ENCODE measurements at places on chromosomes 3 and 15.

DNA sequence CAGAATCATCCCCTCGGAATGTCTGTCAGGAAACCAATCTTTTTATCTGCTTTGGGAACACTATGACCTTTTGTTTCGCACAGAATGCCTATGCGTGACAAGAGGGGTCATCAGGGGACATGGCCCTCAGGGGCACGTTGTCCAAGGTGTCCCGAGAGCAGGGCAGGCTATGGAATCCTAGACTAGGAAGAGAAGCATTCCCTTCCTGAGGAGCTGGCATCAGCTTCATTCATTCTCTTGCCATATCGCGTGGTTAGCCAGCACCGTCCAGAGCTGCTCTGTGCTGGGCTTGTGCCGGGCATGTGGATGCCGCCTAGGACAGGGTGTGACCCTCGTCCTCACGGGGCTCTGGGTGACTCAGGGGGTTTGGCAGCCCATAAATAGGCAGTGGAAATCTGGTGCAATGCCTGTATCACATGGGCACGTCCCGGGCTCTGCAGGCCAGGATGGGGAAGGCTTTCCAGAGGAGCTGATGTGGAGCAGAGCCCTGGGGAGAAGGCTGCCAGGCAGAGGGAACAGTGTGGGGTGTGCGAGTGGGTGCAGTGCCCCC is 117.8 kb downstream of the TMEM266 start:
- no peak for DNase-seq
- no peaks in the 10 kb centered on the region for H3K36me3 ChIP-seq
- H3K4me3 ChIP-seq, result no peak overlapping the region
- H3K27ac ChIP-seq, result no peak overlapping the region
- H3K27me3 ChIP-seq, result peaks cover 27% of the 10 kb centered on the region

DNA sequence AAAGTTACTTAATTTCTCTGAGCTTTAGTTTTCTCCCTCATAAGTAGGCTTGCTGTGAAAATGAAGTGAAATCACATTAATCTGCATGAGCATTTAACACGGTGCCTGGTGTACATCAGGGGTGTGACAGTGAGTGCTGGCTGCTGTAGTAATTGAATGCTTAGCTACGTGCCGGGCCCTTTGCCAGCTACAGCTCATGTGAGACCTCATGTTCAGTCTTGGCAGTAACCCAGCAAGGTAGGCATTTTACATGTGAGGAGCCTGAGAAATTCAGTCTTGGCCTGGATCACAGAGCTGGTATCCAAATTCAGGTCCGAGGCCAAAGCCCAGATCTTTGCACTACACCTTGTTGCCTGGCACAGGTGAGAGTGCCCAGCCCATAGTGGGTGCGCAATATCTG is 9.1 kb downstream of the GHRL start:
- peaks cover 64% of the 10 kb centered on the region for H3K36me3 ChIP-seq
- H3K27ac ChIP-seq, result peak overlapping the region; percentile 82
- peaks cover 71% of the 10 kb centered on the region for H3K4me1 ChIP-seq
- H3K27me3 ChIP-seq, result no peaks in the 10 kb centered on the region

- peaks cover 67% of the 10 kb centered on the region for H3K4me1 ChIP-seq
- peaks cover 4% of the 10 kb centered on the region for H3K36me3 ChIP-seq
- H3K27me3 ChIP-seq, result no peaks in the 10 kb centered on the region
- no peak for DNase-seq
- H3K27ac ChIP-seq, result no peak overlapping the region
These were observed 198.9 kb upstream of the LPP start for GRCh38 chr3:187954873-187955586.

DNA sequence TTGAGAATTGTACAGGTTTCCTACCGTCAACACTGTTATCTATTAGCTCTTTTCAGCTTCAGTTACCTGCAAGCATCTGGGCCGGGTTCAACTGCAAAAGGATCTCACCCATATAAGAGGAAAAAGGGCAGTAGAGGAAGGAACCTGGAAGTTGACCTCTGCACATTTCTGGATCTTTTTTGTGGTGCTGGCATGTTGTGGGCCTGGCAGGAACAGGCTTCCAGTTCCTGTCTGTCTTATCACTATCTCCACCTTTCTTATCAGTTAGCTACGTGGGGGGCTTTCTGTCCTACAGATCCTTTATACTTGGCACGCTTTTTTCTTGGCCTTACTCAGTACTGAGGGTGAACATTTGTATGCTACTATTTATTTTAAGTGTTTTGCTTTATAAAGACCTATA is 42.2 kb upstream of the TJP1 start:
- no peak for DNase-seq
- H3K27me3 ChIP-seq, result peaks cover 3% of the 10 kb centered on the region
- H3K4me1 ChIP-seq, result no peaks in the 10 kb centered on the region

DNA sequence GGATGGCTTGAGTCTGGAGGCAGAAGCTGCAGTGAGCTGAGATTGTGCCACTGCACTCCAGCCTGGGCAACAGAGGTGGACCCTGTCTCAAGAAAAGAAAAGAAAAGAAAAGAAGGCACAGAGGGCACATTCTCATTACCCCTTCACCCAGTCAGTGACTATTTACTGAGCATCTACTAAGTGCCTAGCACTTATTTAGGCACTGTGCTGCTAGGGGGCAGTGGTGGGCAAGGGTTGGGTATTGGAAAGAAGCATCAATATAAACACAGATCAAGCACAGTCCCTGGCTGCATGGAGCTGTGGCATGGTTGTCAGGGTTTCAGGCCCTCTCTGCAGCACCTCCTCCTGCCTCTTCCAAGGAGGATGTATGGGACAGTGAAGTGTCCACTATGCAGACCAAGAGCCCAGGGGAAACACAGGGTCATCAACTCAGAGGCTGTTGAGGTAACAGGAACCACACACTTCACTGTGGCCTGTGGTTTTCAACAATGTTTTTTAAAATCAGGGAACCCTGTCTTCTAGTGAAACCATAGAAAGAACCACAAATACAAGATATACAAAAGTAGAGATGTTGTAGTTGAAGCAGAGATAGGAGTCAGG is 138.5 kb downstream of the RAB11A start:
- peaks cover 2% of the 10 kb centered on the region for H3K27me3 ChIP-seq
- no peak overlapping the region for H3K27ac ChIP-seq
- no peaks in the 10 kb centered on the region for H3K36me3 ChIP-seq
- no peaks in the 10 kb centered on the region for H3K4me1 ChIP-seq
- no peak overlapping the region for H3K4me3 ChIP-seq
